ENCODE measurements at places on chromosomes 1 and 21.

DNA sequence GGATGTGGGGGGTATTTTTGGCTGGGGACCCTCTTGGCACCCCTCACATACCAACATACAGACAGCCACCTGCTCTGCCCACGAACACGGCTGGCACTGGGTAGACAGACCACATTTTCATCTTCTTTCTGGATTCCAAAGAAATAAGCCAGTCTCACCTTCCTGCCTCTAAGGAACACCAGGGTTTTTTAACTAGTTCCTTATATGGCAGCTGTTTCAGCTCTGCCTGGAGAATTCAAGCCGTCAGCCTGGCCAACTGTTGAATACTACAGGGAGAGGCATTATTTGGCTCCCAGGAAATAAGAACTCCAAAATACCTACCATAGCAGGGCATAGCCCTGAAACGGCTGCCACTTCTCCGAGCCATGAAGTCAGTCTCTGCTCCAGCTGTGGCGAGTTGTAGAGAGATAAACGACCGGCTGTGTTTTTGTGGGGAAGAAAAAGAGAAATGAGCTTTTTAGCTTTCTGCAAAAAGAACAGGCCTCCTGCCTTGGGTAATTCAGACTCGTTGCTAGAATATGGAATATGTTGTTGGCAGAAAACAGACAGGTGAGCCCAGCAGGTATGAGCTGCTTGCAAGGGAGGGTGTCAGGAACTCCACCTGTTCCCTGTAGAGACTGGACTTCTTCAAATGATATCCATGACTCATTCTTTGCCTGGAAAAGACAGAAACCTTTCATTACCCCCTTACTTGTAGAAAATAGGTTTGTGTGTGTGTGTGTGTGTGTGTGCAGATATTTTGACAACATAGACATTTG, 51.8 kb downstream of the MT1HL1 start:
- no peak for DNase-seq

DNA sequence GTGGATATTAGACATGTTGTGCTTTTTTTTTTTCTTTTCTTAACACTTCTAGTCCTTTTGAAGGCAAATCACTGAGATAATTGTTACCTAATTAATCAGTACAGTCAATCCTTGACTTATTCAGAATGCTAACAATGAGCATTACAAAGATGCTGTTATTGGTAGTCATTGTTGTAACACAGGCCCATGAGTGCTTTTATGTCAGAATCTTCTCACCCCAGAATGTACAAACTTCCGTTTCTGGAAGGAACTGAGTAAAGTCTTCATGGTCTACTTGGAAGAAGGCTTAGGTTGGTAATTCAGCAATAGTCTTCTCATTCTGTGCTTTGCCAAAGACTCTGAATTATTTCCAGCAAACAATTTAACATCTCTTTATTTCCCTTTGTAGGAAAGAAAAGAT, 3.1 kb downstream of the KCNK1 start:
- no peak for DNase-seq

DNA sequence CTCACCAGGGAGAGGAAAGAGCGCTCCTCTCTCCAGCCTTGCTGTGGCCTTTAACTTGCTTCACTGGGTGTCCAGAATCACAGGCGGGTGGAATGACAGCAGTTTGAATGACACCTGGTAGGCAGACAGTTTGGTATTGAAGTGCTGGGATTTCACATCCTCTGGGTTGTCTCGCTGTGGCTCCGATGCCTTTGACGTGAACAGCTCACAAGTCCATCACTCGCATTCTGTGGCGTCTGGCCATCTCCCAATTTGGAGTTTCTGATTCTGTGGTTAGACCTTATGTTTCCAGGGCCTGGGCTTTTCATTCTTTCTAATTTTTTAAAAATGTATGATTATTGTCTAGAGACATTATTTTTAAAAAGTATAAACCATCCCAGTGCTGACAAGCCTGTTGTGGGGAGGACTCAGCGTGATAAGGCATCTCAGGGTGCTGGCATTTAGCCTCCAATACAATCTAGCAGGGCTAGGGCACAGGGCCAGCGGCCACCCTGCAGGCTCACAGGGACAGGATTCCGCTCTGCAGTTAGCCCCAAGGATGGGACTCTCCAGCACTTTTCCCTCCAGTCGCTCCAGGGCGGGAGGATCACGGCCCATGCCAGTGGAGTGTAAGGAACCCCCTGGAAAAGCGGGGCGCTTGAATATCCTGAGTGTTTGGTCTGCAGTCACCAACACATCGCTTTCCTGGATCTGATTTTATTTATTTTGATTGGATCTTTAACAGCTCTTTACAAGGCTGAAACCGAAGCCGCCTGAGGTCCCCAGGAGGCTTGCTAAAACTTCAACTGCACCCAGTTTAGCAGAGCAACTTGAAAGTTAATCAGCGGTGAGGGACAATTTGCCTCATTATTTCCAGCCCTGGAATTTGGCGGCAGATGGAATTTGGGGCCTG, 178.3 kb downstream of the TRABD2B start:
- DNase-seq, result no peak

GRCh38 chr1:180235077-180235501, 5.0 kb downstream of the LHX4 start:
- DNase-seq, result peak; percentile 20

GRCh38 chr1:220990427-220991339, 111.4 kb downstream of the HLX start:
- DNase-seq, result no peak

- DNase-seq, result no peak
These were observed 131.0 kb downstream of the TGFBR3 start for GRCh38 chr1:91754816-91755580.

DNA sequence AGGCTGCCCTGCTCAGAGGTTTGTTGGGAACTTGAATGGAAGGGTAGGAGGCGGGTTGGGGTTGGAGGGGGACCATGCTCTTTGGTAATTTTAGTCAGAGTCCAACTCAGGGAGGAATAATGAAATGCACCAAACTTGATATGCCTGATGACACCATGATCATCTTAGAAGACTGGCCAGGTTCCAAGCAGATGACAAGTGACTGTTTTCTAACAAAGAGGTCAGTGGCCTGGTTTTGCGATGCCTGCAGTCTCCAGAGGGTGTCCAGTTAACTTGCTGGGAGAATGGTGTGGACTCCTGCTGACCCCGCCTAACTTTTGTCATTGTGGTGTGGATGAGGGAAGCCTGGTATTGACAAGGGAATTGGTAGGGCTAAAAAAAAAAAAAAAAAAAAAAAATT, 12.4 kb downstream of the VANGL1 start:
- no peak for DNase-seq

DNA sequence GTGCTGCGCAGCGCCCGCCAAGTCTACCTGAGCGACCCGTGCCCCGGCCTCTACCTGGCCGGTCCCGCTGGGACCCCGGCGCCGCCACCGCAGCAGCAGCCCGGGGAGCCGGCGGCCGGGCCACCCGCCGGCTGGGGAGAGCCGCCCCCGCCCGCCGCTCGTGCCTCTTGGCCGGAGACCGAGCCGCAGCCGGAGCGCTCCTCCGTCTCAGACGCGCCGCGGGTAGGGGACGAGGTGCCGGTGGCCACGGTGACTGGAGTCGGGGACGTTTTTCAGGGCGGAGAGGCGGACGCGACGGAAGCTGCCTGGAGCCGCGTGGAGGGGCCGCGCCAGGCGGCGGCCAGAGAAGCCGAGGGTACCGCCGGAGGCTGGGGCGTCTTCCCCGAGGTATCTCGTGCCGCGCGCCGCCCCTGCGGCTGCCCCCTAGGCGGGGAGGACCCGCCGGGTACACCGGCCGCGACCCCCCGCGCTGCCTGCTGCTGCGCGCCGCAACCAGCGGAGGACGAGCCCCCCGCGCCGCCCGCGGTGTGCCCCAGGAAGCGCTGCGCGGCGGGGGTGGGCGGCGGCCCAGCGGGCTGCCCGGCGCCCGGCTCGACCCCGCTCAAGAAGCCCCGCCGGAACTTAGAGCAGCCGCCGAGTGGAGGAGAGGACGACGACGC, 646 bp downstream of the IER5 start:
- DNase-seq, result peak; percentile 51

GRCh38 chr21:44865561-44866280, 7.8 kb downstream of the PTTG1IP start:
- peak; percentile 41 for DNase-seq

DNA sequence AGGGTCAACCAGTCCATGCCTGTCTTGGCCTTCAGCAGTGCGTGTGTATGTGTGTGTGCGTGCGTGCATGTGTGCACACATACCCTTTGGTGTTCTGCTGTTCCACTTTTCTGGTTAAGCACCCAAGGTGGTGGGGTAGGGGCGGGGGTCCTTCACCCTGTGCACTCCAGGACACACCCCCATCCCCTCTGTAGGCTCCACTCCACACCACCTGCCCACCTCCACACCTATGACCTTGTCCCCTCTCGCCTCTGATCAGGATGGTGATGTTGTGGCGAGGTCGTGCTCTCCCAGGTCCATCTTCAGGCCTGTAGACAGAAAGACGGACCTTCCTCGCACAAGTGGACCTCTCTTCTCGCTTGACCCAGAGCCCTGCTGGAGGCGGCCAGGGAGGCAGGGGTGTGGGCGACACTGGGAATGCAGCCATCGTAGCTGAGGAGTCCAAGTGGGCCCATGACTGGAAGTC, 44.6 kb downstream of the WDR4 start:
- DNase-seq, result no peak

- DNase-seq, result no peak
These were observed 9.2 kb upstream of the PLA2G4A start for GRCh38 chr1:186819563-186819962.

GRCh38 chr1:160103658-160104408, 5.4 kb upstream of the IGSF8 start:
- DNase-seq, result no peak

- DNase-seq, result no peak
These were observed 25.4 kb upstream of the FMO1 start for GRCh38 chr1:171222936-171223335.

GRCh38 chr1:90204023-90204590, 209.2 kb downstream of the ZNF326 start:
- DNase-seq, result no peak

- DNase-seq, result no peak
These were observed 47.7 kb upstream of the HP1BP3 start for GRCh38 chr1:20834780-20835179.

DNA sequence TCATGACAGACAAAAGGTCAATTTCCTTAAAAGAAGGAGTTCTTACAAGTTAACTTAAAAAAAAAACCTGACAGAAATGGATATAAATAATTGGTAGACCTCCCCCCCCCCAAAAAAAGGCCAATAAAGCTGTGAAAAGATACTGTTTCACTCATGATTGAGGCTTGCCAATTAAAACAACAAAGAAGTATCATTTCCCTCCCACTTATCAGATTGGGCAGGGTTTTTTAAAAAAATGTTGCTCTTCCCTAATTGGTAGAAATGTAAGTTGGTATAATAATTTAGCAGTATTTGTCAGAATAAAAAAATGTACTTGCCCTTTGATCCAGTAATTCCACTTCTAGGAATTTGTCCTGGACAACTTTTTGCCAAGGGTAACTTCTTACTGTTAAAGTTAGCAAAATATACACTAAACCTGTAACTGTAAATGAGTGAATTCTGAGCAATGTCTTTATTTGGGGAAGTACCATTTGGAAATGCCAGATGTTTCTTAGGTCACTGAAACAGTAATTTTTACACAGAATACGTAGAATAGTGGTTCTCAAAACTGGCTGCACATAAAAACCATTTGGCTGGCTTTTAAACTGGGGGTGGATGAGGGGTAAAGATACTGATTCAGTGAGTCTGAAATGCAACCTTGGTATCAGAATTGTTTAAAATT, 17.5 kb downstream of the RNF2 start:
- DNase-seq, result no peak

GRCh38 chr21:46024141-46024540, 42.6 kb downstream of the COL6A1 start:
- DNase-seq, result no peak

- DNase-seq, result no peak
These were observed 37.9 kb upstream of the TENT5C start for GRCh38 chr1:117567976-117568375.

GRCh38 chr1:63486629-63487028, 36.4 kb downstream of the ITGB3BP start:
- no peak for DNase-seq

- no peak for DNase-seq
These were observed 125.4 kb upstream of the GPR52 start for GRCh38 chr1:174322202-174322862.

DNA sequence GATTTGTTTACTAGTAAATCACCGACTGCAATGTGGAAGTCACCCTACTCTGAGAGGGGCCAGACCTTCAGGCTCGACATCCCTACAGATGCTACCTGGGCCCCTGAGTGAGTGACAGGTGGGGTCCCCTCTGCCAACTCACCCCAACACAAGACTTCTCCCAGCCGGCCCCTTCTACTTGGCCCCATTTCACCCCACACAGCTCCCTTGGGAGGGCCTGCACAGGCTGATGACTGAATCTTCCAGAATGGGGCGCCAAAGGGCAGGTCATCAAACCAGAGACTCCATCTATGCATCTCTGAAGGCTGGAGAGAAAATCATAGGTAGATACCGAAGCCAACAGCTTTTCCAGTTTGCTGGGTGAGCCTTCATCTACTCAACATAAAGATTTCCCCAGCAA, 9.4 kb upstream of the S100A8 start:
- no peak for DNase-seq

DNA sequence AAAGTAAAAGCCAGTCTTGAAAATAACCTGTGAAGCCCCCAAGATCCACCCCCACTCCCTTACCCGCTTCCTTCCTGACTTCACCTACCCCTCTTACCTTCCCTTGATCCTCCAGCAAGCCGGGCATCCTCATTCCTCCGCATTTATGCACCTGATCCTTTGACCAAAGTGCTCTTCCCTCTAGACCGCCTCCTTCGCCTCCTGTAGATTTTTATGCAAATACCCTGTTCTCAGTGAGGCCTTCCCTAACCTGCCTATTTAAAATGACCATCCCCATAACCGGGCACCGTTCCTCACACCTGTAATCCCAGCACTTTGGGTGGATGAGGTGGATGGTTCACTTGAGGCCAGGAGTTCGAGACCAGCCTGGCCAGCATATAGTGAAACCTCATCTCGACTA, 1.1 kb upstream of the NENF start:
- no peak for DNase-seq
